Progenitor cell of endocrine pancreas (in vitro differentiated cells): ENCODE measurements at places on chromosomes 7 and 10.

DNA sequence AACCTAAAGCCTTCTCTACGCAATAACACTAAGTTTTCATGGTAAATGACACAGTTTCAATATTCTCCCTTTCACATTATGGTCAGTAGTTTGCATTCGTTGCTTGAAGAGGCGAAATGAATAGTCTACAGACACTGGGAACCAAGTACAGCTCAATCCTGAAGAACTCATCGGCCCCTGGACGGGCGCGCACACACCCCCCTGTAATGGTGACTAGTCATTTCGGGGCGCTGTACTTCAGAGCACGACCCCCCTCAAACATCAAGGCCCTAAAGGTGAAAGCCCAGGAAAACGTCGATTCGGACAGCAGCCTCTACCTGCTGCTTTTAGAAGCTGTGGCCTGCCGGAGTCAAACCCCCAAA, 1.0 kb downstream of the NT5C2 start:
- no peak for DNase-seq
- peaks cover 34% of the 10 kb centered on the region for H3K4me1 ChIP-seq
- H3K27ac ChIP-seq: peak overlapping the region; percentile 99
- no peaks in the 10 kb centered on the region for H3K27me3 ChIP-seq

- peak overlapping the region; percentile 81 for H3K27ac ChIP-seq
- no peak for DNase-seq
- H3K4me1 ChIP-seq: peaks cover 47% of the 10 kb centered on the region
- no peak overlapping the region for H3K4me3 ChIP-seq
- H3K36me3 ChIP-seq: peaks cover 17% of the 10 kb centered on the region
Measured at GRCh38 chr7:70571961-70572360, 560.0 kb upstream of the GALNT17 start.

DNA sequence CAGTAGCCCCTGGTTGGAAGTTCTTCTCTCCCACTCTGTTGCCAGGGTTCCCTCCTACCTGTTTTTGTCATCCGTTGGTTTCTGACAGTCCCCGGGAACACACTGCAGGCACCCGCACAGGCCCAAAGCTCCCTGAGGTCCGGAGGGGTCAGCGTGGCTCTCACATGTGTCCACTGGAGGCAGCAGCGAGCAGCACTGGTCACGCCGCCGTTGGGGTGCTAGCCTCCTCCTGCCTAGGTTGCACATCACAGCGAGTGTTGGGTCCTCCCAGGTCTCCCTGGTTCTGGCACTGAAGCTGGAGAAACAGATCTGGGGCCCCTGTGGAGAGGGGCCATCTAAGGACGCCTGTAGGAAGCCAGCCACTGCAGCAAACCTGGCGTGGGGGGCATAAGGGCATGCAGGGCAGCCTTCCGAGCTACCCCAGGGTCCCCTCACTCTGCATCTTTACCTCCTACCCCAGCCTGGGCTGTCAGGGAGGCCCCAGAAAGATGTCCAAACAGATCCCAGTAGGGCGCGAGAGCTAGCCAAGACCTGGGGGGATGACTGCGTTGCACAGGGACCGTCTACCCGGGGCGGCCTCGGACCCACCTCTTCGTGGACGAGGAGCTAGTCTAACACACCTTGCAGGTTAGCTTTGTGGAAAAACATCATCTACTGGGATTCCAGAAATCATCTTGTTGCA, 28.9 kb downstream of the LRRC27 start:
- H3K27ac ChIP-seq: peak overlapping the region; percentile 45
- no peak overlapping the region for H3K4me3 ChIP-seq
- no peak for DNase-seq
- H3K4me1 ChIP-seq: no peaks in the 10 kb centered on the region
- H3K36me3 ChIP-seq: peaks cover 14% of the 10 kb centered on the region

DNA sequence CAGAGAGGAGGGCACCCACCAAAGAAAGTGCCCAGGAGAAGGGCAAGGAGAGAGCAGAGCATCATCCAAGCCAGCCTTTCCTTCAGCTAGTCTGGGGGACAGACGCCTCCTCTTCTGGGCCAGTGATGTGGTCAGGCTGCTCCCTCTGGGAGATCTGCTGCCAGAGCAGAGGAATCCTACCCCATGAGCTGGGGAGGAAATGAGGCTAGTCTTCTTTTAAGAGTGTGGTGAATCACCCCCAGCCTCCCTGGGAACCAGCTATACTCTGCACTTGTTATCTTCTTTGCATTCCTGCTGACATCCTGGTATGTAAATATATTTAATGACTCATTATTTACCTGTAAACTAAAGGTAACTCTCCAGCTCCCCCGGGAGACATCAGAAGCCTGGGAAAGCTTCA, 41.6 kb upstream of the EPHB6 start:
- peaks cover 25% of the 10 kb centered on the region for H3K27me3 ChIP-seq
- H3K36me3 ChIP-seq: no peaks in the 10 kb centered on the region
- DNase-seq: no peak
- H3K4me1 ChIP-seq: peaks cover 19% of the 10 kb centered on the region
- H3K27ac ChIP-seq: peak overlapping the region; percentile 50

DNA sequence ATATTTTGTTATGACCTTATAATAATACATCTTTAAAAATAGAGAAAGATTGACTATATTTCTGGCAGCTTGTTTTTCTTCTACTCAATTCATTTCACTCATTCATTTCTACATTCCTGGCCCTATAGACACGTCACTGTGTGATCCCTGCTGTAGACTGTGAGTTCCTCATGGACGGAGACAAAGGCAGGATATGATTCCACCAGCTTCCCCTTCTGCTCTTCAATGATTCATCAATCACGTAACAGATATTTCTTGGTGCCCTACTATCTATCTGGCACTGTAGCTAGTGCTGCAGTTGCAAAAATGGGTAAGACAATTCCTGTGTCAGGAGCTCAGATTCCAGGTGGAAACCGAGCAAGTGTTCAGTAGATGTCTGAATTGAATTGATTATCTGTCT, 415.0 kb downstream of the SFMBT2 start:
- no peaks in the 10 kb centered on the region for H3K36me3 ChIP-seq
- DNase-seq: no peak

GRCh38 chr10:123777881-123778280, 111.7 kb downstream of the GPR26 start:
- DNase-seq: no peak
- peaks cover 37% of the 10 kb centered on the region for H3K27me3 ChIP-seq
- H3K4me1 ChIP-seq: no peaks in the 10 kb centered on the region
- peak overlapping the region; percentile 35 for H3K27ac ChIP-seq

DNA sequence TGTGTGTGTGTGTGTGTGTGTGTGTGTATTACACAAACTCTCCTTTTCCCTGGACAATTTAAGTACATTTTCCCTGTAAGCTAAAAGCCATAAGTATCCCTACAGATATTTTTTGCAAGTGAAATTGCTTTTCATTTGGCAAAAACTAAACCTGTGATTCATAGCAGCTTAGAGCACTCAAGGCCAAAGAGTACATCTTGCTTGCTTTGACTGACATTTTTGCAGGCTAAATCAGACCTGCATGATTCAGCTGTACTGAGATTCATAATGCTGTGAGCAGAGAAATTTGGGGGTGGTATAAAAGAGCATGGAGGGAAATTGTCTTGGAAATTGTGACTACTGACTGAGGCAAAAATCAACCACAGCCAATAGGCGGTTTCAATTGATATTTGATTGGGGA, 500.4 kb downstream of the GFRA1 start:
- no peak for DNase-seq
- H3K27me3 ChIP-seq: no peaks in the 10 kb centered on the region
- no peak overlapping the region for H3K4me3 ChIP-seq
- H3K4me1 ChIP-seq: no peaks in the 10 kb centered on the region
- H3K36me3 ChIP-seq: no peaks in the 10 kb centered on the region
- no peak overlapping the region for H3K27ac ChIP-seq

GRCh38 chr10:8588135-8588534, 533.6 kb downstream of the GATA3 start:
- H3K36me3 ChIP-seq: no peaks in the 10 kb centered on the region
- DNase-seq: no peak
- H3K27me3 ChIP-seq: peaks cover 12% of the 10 kb centered on the region
- H3K4me1 ChIP-seq: no peaks in the 10 kb centered on the region
- H3K27ac ChIP-seq: no peak overlapping the region
- H3K4me3 ChIP-seq: no peak overlapping the region

DNA sequence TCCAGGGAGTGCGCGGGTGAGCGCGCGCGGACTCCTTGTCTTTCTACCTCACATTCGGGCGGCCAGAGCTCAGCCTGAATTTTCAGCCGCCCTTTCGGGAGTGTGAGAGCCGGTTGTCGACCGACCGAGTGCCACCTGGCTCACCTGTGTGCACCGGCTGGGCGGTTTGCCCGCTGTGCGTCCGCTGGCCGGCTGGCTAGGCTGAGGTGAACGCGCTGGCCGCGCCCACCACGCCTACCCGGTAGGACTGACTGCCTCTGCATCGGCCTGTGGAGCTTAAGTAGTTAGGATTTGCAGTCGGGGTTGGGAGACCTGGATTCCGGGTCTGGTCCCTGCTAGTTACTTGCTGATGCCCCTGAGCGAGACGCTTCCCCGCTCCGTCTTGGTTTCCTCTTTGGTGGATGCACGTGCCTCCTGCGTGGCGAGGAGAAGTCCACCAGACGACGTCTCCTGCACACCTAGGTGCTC, 553 bp downstream of the TSPAN15 start:
- H3K4me1 ChIP-seq: peaks cover 12% of the 10 kb centered on the region
- H3K27me3 ChIP-seq: peaks cover 20% of the 10 kb centered on the region
- no peaks in the 10 kb centered on the region for H3K36me3 ChIP-seq

DNA sequence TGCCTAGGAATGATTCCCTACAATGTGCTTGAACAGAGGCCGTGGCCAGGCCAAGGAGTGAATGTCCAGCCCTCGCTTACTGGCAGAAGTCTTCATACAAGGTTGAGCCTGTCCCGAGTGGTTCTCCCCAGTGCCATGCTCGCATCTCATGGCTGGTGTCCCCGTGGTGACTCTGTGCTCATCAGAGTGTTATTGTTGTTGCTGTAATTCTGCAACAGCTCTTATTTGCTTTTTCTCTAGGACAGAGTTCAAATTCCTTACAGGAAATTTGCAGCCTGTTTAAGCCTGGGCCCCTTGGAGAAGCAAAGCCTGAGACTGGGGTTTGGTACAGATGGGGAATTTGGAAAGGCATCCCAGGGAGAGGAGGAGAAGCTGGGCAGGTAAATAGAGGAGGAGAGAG, 157.7 kb upstream of the PRR15 start:
- no peaks in the 10 kb centered on the region for H3K27me3 ChIP-seq
- H3K4me1 ChIP-seq: peaks cover 5% of the 10 kb centered on the region
- H3K27ac ChIP-seq: no peak overlapping the region
- peaks cover 1% of the 10 kb centered on the region for H3K36me3 ChIP-seq
- no peak overlapping the region for H3K4me3 ChIP-seq
- no peak for DNase-seq

DNA sequence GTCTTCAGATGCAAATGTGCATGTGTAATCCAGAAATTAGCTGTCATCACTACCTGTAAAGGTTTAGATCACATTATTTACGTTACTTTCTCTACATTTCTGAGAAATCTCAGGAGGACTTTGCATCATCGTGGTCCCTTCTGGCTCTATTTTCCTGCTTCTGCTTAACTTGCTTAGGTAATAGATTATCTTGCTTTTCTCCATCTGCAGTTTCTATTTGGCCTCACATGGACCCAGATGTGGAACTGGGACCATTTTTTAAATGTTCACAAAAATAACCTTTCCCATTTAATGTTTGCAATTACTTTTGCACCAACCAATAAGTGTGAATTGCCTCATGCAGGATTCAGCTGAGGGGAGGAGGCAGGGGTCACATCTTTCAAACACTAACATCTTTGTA, 278.4 kb upstream of the SEMA3C start:
- H3K27me3 ChIP-seq: no peaks in the 10 kb centered on the region
- no peaks in the 10 kb centered on the region for H3K36me3 ChIP-seq
- DNase-seq: no peak
- no peak overlapping the region for H3K27ac ChIP-seq

GRCh38 chr10:33142295-33142694, 184.3 kb upstream of the ITGB1 start:
- no peaks in the 10 kb centered on the region for H3K4me1 ChIP-seq
- no peak overlapping the region for H3K4me3 ChIP-seq
- peaks cover 6% of the 10 kb centered on the region for H3K27me3 ChIP-seq
- DNase-seq: no peak
- peaks cover 1% of the 10 kb centered on the region for H3K36me3 ChIP-seq

DNA sequence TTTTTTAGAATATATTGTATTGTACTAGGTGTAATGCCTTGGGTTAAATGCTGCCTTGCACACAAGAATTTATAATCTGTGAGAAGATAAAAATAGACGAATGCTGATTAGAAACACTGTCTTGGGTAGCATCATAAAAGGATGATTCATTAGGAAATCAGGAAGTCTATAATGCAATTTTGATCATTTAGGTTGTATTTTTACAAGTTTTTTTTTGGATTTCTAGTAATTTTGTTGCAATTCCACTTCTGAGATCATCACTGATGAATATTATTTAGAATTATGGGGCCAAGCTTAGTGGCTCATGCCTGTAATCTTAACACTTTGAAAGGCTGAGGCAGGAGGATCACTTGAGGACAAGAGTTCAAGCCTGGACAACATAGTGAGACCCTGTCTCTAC, 29.6 kb downstream of the WBP1L start:
- H3K4me3 ChIP-seq: no peak overlapping the region
- no peaks in the 10 kb centered on the region for H3K36me3 ChIP-seq
- no peak overlapping the region for H3K27ac ChIP-seq
- DNase-seq: no peak
